ENCODE measurements at places on chromosomes 3 and 15. TPM values are rescaled to one million over a fixed set of nuclear protein-coding genes. Genes with fewer than 3 reads are reported as not detected.

CMC1 gene
- total RNA-seq = 14.5 TPM

DNA sequence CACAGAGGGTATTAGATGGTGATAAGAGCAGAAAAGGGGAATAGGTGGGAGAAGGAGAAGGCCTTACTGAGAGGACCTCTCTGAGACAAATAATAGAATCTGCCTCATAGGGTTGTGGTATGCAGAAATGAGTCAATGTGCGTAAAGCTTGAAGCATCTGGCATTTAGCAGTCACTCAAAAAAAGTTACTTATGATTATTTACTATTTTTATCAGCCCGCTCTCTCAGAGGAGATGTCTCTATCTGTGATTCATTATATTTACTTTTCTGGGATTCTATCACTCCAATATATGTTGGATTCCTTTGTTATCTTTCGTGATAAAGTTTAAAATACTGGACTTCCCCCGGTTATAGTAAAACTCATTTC is 4.6 kb upstream of the TM4SF1 start:
- DNase-seq = no peak

- DNase-seq = no peak
These were observed 153.4 kb downstream of the CBLB start for GRCh38 chr3:105715372-105715771.

GRCh38 chr3:27526614-27527315 is 42.6 kb upstream of the SLC4A7 start:
- DNase-seq = no peak

DNA sequence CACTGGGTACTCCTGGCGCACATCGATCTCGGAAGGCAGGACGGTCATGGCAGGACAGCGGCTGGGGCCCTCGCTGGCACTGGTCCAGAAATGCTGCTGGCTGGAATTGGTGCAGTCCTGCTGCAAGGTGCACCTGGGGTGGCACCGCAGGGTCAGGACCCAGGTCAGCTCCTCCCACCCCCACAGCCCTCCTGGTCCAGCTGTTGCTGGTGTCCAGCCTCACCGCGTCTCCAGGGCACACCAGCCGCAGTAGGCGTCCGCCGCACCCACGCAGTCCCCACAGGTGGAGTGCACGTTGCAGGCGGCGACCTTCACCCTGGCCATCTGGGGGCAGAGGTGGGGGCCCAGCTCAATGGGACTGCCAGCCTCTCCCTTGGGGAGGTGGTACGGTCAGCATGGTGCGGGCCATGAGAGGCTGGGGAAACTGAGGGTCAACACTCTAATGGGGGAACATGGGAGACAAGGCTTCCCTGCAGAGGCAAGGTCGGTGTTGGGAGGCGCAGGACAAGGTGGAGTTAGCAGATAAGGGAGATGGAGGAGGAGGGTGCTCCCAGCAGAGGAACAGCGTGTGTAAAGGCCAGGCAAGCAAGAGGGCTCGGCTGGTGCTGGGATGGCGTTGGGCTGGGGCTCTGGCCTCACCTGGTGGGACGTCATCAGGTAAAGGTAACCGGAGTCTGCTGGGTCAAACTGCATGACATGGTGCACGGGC is 20.4 kb downstream of the PLXND1 start:
- DNase-seq = no peak

DNA sequence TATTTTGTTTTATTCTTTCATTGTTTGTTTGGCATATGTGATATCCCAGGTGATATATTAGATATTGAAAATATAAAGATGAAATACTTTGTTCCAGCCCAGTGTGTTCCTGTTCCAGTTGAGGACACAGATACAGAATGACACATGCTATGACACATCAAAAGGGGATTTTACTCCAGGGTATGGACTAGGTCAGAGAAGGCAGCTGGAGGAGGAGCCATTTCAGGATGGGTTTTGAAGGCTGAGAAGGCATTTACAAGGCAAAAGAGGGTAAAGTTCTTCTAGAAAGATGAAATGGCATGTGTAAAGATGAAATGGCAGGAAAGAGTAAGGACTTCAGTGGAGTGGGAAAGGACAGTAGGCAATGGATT is 163.8 kb downstream of the ZIC1 start:
- no peak for DNase-seq

Data from B cell (primary cell).